Stimulated activated CD4-positive, alpha-beta T cell treated with anti-CD3 and anti-CD28 coated beads, Interleukin-1b, Interleukin-23, amount 100 ng/mL, for 24 hours (primary cell): ENCODE measurements at places on chromosomes 3 and 15.

GRCh38 chr15:56176996-56177395 lies 66.7 kb downstream of the RFX7 start:
- DNase-seq, result no peak

- no peak for DNase-seq
Measured at GRCh38 chr15:62533687-62534086, 368.6 kb upstream of the C2CD4B start.

GRCh38 chr3:57951066-57951882 lies 56.9 kb upstream of the FLNB start:
- DNase-seq, result no peak

GRCh38 chr3:149535333-149535685 lies 60.8 kb downstream of the TM4SF4 start:
- no peak for DNase-seq

DNA sequence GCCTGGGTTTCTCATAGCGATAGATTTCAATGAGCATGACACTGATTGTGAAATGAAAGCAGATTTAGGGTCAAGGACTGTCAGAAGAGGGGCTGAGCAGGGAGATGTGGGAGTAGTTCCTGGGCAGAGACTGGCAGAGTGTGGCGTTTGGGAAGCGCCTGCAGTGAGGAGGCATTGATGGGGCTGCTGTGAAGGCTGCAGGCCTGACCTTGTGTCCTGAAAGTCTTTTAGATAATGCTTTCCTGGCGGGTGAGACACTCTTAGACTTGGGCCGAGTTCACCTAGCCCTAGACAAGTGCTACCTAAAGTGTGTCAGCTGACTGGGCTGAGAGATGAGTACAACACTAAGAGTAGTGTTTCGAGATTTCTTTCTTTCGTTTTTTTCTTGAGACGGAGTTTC lies 20.7 kb downstream of the USP13 start:
- no peak for DNase-seq

GRCh38 chr15:83090465-83090864 lies 17.0 kb upstream of the TM6SF1 start:
- no peak for DNase-seq

- DNase-seq, result no peak
Measured at GRCh38 chr15:36951731-36952247, 148.6 kb downstream of the MEIS2 start.

DNA sequence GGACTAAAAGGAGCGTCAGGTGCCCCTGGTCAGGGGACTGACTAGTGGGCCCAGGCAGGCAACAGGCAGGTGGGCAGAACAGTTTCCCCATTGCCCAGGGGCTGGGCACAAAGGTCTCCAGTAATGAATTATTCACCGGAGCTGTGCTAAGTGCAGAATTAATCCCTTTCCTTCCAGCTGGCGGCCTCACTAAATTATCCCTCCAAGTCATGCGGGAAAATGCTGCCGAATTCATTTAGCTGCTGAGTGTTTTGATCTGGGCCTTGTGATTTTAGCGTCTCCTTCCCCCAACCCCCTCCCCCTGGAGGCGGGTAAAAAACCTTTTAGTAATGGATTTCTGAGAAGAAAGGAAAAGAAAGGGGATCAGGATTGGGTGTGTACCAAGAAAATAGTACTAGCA lies 47.2 kb downstream of the CCDC33 start:
- no peak for DNase-seq

DNA sequence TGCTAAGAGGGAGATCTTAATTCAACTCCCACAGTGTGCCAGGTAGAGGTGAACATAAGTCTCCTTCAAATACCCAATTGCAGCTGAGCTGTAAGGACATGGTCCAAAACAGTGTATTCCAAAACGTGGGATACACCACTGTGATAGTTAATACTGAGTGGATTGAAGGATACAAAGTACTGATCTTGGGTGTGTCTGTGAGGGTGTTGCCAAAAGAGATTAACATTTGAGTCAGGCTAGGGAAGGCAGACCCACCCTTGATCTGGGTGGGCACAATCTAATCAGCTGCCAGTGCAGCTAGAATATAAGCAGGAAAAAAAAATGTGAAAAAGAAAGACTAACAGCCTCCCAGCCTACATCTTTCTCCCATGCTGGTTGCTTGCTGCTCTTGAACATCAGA lies 45.1 kb upstream of the PHLDB2 start:
- DNase-seq, result no peak

GRCh38 chr3:152087153-152087552 lies 181.6 kb upstream of the MBNL1 start:
- no peak for DNase-seq

DNA sequence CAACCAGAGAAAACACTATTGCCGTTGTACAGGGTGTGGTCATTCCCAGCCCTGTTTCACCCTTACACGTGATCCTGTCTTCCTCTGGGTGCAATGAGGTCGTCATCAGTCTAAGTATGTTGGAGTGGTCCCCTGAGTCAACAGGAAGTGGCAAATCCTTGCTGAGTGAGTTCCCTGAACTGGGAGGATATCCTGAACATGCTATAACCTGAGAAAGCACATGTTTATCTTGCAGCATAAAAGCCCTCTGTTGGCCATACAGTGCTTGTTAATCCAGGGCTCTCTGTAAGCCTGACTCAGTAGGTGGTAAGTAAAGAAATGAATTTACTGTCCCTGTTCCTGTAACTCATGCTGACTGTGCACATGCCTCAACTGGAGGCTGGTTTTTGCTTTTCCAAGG lies 477.8 kb upstream of the RGMA start:
- no peak for DNase-seq

GRCh38 chr3:17473761-17474160 lies 268.7 kb downstream of the TBC1D5 start:
- no peak for DNase-seq

GRCh38 chr15:38274135-38274534 lies 21.5 kb downstream of the SPRED1 start:
- DNase-seq, result no peak

GRCh38 chr15:84814916-84815315 lies 2.2 kb upstream of the ALPK3 start:
- DNase-seq, result no peak

DNA sequence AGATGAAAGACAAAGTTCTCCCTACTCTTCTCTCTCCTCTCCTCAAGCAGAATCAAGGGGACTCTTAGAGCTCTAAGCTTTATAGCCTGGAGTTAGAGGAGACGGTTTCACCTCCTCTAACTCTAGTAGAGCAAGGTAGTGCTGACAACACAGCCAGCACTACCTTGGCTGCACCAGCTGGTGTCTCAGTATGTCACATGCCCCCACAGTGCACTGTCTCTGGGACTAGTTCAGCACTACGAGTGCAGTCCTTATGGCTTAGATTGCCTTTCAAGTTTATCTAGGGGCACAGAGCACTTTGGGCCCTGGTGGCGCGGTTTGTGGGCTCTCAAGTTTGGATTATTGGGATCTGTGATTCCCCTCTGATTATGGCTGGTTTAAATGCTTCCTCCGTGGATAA lies 614.1 kb upstream of the NECTIN3 start:
- DNase-seq, result no peak
